CD4-positive, alpha-beta memory T cell (primary cell): ENCODE measurements at places on chromosomes 7 and 10. TPM values are rescaled to one million over a fixed set of nuclear protein-coding genes. Genes with fewer than 3 reads are reported as not detected.

DNA sequence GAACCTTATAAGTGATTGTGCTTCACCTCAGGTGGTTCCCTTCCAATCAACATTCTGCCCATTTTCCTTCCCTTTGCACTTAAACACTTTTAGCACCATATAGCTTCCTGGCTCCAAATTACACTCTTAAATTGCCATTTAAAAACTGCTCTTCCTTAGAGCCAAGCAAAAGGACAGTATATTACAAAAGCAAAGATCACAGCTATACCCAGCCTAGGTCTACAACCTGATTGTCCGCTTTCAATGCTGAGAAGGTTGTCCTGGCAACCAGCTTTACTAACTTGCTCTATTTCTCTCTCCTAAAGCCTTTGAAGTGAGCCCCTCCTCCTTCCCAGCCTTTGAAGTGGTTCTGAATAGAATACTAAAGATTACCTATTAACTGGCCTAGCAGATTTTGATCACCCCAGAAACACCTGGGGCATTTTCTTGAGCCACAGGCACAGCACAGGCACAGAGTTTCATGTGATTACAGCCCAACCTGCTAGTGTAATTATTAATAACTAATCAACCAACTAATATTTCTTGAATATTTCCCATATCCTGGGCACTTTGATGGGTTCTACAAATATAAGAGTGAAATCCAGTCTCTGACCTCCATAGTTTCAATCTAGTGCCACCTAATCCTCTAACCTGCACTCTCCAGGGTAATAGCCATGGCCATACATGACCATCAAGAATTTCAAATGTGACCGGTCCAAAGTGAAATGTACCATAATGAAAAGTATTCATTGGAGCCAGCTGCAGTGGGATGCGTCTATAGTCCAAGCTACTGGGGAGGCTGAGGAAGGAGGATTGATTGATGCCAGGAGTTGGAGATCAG, 63.6 kb upstream of the TRIM24 start:
- no peak for DNase-seq
- no peak overlapping the region for H3K4me3 ChIP-seq
- no peaks in the 10 kb centered on the region for H3K4me1 ChIP-seq
- H3K27ac ChIP-seq, result no peak overlapping the region

DNA sequence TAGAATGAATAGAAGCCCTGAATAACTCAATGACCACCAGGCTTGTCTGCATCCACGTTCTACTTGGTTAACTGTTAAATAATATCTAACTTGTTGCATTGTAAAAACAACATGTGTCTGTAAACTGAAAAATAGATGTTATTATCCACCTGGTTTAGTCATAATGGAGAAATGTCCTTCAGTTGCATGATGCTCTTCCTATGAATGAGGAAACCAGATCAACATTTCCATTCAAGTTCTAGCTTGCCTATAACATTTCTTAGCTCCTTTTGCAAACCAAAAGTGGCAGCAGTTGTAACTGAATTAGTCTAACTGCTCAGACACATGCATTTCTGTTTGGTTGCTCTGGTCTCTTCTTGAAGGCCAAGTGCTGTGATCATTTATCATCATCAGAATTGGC, 62.9 kb upstream of the BET1 start:
- no peaks in the 10 kb centered on the region for H3K36me3 ChIP-seq
- H3K27me3 ChIP-seq, result no peaks in the 10 kb centered on the region

GRCh38 chr7:84393786-84394185, 199.2 kb upstream of the SEMA3A start:
- no peaks in the 10 kb centered on the region for H3K4me1 ChIP-seq
- H3K27me3 ChIP-seq, result no peaks in the 10 kb centered on the region
- no peaks in the 10 kb centered on the region for H3K36me3 ChIP-seq
- no peak overlapping the region for H3K27ac ChIP-seq

GRCh38 chr7:3301449-3301731, 338 bp downstream of the SDK1 start:
- no peak for DNase-seq
- H3K27me3 ChIP-seq, result peaks cover 4% of the 10 kb centered on the region
- peaks cover 18% of the 10 kb centered on the region for H3K4me1 ChIP-seq
- no peaks in the 10 kb centered on the region for H3K36me3 ChIP-seq
- H3K4me3 ChIP-seq, result no peak overlapping the region
- no peak overlapping the region for H3K27ac ChIP-seq

DNA sequence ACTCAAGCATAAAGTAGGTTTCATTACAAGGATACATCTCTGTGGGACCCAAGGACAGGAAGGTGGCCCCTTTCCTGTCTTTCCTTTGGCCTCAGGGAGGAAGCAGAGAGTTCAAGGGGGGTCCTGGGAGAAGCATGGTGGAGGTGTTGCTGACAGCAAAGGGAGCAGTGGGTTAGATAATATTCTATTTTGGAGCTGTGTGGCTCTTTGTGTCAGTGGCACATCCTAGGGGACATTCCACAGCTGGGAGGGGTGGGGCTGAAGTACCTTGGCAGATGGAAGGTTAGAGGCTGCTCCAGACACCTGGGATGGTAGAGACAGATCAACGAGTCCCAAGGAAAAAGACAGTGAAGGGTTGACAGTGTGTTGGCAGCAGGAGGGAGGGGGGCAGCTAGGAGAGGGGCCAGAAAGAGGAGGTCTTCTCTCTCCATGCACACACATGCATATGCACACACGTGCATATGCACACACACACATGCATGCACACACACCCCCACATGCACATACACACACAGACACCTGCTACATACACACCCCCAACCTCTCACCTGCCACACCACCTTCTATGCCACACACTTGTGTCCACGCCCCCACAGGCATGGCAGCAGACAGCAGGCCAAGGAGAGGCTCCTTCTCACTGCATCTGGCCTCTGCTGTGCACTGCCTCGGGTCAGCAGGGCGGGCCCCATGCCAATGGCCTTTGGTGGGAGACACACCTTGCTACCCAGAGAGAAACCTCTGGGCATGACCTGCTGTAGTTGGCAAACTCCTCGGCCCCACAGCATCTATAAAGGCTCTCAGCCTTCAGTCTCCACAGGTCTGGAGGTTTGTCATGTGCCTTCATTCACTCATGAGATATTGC, 5.6 kb upstream of the POLD2 start:
- no peak overlapping the region for H3K4me3 ChIP-seq
- DNase-seq, result no peak
- H3K36me3 ChIP-seq, result no peaks in the 10 kb centered on the region
- H3K27me3 ChIP-seq, result no peaks in the 10 kb centered on the region
- no peak overlapping the region for H3K27ac ChIP-seq

- no peak for DNase-seq
- no peaks in the 10 kb centered on the region for H3K4me1 ChIP-seq
- no peaks in the 10 kb centered on the region for H3K36me3 ChIP-seq
- H3K4me3 ChIP-seq, result no peak overlapping the region
Measured at GRCh38 chr7:133398506-133398905, 145.6 kb downstream of the EXOC4 start.

DNA sequence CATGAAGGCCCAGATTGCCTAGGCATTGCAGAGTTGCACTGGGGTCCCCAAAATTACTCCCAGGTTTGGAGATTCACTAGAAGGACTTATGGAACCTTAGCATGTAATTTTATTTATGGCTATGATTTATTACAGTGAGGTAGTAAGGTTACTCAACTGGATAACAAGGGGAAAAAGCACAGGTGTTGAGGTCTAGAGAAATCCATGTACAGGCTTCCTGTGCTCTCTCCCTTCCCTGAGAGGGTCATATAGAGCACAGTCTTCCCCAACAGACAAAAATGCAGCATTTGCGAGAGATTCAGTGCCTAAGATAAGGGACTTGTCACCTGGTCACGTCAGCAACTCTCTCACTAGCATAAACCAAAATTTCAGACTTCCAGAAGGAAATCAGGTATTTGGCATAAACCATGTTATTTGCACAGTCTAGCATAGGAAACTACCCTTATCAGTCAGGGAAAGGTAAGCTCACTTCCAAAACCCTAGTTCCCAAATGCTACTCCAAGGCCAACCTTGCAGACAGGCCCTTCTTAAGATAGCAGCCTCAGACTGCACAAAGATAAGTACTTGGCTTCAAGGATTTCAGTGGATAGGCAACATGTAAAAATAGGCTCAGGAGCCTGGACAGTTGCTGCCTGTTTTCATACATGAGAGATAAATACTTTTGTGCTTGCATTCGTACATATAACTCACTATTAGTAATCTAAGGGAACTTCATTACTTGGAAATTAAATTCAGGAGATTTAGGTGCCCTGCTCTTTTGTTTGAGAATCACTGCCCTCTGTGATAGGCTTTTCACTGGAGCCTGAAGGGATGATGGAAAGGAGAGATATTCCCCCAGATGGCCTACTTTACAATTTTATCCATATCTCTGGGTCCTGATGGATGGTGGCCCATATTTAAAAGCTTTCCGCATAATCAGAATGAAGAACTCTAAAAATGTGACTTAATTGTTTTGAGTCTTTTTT, 378.4 kb upstream of the LRGUK start:
- DNase-seq, result no peak
- no peaks in the 10 kb centered on the region for H3K4me1 ChIP-seq
- H3K27me3 ChIP-seq, result no peaks in the 10 kb centered on the region
- H3K27ac ChIP-seq, result no peak overlapping the region

DNA sequence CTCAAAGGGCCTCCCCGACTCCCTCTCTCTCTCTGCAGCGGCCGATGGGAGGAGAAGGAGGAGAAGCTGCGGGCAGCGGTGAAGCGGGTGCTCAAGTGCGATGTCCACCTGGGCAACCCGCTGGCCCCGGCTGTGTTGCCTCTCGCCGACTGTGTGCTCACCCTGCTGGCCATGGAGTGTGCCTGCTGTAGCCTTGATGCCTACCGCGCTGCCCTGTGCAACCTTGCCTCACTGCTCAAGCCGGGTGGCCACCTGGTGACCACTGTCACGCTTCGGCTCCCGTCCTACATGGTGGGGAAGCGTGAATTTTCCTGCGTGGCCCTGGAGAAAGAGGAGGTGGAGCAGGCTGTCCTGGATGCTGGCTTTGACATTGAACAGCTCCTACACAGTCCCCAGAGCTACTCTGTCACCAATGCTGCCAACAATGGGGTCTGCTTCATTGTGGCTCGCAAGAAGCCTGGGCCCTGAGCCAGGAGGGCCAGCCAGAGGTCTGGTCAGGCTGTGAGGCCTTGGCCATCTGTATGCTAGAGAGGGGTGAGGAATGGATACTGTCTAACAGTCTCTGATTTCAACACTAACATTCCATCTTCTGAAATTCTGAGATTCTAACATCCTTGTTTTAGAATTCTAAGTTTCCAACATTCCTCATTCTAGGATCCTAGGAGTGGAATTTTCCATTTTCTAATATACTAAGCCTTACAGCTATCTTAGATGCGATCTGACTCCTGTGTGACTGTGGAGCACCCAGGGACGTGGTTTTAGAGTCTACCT, 3.6 kb downstream of the INMT start:
- no peaks in the 10 kb centered on the region for H3K27me3 ChIP-seq
- no peaks in the 10 kb centered on the region for H3K36me3 ChIP-seq
- no peak for DNase-seq
- H3K4me3 ChIP-seq, result no peak overlapping the region

GRCh38 chr10:21757185-21757901, 223.3 kb downstream of the MLLT10 start:
- H3K27me3 ChIP-seq, result no peaks in the 10 kb centered on the region
- H3K27ac ChIP-seq, result no peak overlapping the region
- H3K36me3 ChIP-seq, result peaks cover 8% of the 10 kb centered on the region
- no peak for DNase-seq

- no peak overlapping the region for H3K4me3 ChIP-seq
- no peak for DNase-seq
- no peaks in the 10 kb centered on the region for H3K4me1 ChIP-seq
Measured at GRCh38 chr10:58771863-58772262, 259.2 kb downstream of the BICC1 start.

- no peak for DNase-seq
- H3K4me3 ChIP-seq, result no peak overlapping the region
- H3K27ac ChIP-seq, result no peak overlapping the region
- H3K4me1 ChIP-seq, result no peaks in the 10 kb centered on the region
Measured at GRCh38 chr7:116380025-116380424, 119.5 kb upstream of the CAV2 start.

GRCh38 chr7:2572101-2572842, 13.5 kb downstream of the IQCE start:
- H3K27ac ChIP-seq, result no peak overlapping the region
- DNase-seq, result no peak
- H3K27me3 ChIP-seq, result no peaks in the 10 kb centered on the region

- no peaks in the 10 kb centered on the region for H3K4me1 ChIP-seq
- no peak overlapping the region for H3K4me3 ChIP-seq
- no peak overlapping the region for H3K27ac ChIP-seq
- H3K36me3 ChIP-seq, result no peaks in the 10 kb centered on the region
Measured at GRCh38 chr10:92969151-92969550, 91.4 kb upstream of the CYP26C1 start.

DNA sequence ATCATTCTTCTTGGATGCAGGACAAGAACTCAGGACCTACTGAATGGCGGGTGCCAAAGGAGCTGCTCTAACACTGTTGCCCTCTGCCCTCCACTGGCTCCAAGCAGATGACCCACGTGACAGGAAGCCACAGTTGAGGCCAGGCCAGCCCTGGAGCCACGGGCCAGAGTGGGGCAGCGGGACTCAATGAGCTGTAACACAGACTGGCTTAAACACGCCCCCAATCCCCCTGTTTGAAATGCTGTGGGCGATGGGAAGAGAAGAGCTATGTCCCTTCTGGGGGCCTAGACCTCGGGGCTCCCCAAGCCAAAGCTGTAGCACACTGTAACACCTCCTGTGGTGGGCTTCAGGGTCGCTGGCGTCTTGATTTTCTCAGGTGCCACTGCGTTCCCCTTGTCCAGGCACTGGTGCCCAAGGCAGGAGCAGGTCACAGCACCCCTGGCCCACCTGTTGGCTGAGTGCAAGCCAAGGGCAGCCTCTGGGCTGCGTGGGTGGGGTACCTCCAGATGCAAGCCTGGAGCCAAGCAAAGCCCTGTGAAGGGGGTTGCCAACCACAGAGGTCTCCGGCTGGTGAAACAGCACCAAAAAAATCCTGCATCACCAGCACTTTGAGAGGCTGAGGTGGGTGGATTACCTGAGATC, 18.6 kb upstream of the ZMIZ2 start:
- H3K4me1 ChIP-seq, result no peaks in the 10 kb centered on the region
- H3K4me3 ChIP-seq, result no peak overlapping the region
- DNase-seq, result no peak
- H3K27ac ChIP-seq, result no peak overlapping the region
- no peaks in the 10 kb centered on the region for H3K36me3 ChIP-seq
- H3K27me3 ChIP-seq, result no peaks in the 10 kb centered on the region

DNA sequence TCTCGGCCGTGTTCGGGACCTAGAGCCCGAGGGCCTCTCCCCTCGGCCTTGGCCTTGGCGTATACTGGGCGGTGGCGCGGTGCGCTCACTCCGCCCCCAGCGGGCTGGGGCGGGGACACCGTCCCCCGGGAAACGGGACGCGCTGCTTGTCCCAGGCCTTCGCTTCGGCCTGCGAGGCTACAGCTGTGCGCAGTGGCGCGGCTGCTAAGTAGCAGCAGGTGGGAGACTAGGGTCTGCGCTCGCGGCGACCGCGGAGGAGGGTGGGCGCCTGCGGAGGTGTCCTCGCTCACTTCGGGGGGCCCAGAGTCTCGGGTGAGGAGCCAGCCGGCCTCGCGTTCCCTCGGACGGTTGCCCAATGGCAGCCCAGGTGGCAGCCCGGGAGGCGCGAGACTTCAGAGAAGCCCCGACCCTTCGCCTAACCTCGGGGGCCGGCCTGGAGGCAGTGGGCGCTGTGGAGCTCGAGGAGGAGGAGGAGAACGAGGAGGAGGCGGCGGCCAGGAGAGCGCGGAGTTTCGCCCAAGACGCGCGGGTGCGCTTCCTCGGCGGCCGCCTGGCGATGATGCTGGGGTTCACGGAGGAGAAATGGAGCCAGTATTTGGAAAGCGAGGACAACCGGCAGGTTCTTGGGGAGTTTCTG, at the start of gene DNAH11:
DNAH11 (plus strand) TSS at position 149 of the 637 bp plus-strand sequence; CDS start at position 356, 207 bp downstream.
- peaks cover 10% of the 10 kb centered on the region for H3K4me1 ChIP-seq
- no peak within 1 kb of the TSS for H3K4me3 ChIP-seq
- no peak within 1 kb of the TSS for H3K27ac ChIP-seq

The OR2A1 gene
- not detected for total RNA-seq

The DENND2A gene
- not detected for total RNA-seq

The UTF1 gene
- not detected for total RNA-seq
